ENCODE measurements at places on chromosomes 16 and 17. TPM values are rescaled to one million over a fixed set of nuclear protein-coding genes. Genes with fewer than 3 reads are reported as not detected.

The ABCC3 gene
- total RNA-seq = 1.2 TPM

The KRTAP1-5 gene
- not detected for total RNA-seq

The OSBPL7 gene
- 3.8 TPM for total RNA-seq

The AIPL1 gene
- not detected for total RNA-seq

The BAIAP3 gene
- total RNA-seq = 1.1 TPM

The CDH16 gene
- total RNA-seq = not detected

The MYH13 gene
- not detected for total RNA-seq

The SLX4 gene
- total RNA-seq = 3.1 TPM

The RASL10B gene
- 3.9 TPM for total RNA-seq

The ZNHIT3 gene
- 46.3 TPM for total RNA-seq

The ITGAD gene
- not detected for total RNA-seq

The CD300A gene
- total RNA-seq = 2.9 TPM

The PDPK1 gene
- total RNA-seq = 22.7 TPM

The SRP68 gene
- 54.2 TPM for total RNA-seq

The RAB37 gene
- 0.54 TPM for total RNA-seq

The QRICH2 gene
- total RNA-seq = 4.2 TPM

The METTL2A gene
- 17.8 TPM for total RNA-seq

The ATF7IP2 gene
- total RNA-seq = 13.3 TPM

The LPCAT2 gene
- total RNA-seq = 9.2 TPM

The PIRT gene
- 3.1 TPM for total RNA-seq

The NPTX1 gene
- total RNA-seq = 37.1 TPM

The FBXO39 gene
- total RNA-seq = not detected

The CMTM4 gene
- 6.1 TPM for total RNA-seq

The RNF157 gene
- total RNA-seq = 4.8 TPM

The CA4 gene
- not detected for total RNA-seq

The PPY gene
- total RNA-seq = not detected

The PDE6G gene
- total RNA-seq = 3.7 TPM

The TEKT5 gene
- total RNA-seq = 2.1 TPM

The KRTAP4-1 gene
- total RNA-seq = not detected

The KLHL10 gene
- total RNA-seq = 2.0 TPM

The PRSS22 gene
- total RNA-seq = not detected

The SLC16A6 gene
- not detected for total RNA-seq

The SLFN11 gene
- total RNA-seq = 17.8 TPM

The CLEC18B gene
- 1.7 TPM for total RNA-seq

The FOXC2 gene
- total RNA-seq = 0.28 TPM

The CPNE7 gene
- 0.41 TPM for total RNA-seq

The EEF2KMT gene
- 8.1 TPM for total RNA-seq

The NHLRC4 gene
- 4.2 TPM for total RNA-seq

The CCL5 gene
- total RNA-seq = 3.3 TPM

The MYLK3 gene
- total RNA-seq = under 0.01 TPM

The WNT9B gene
- not detected for total RNA-seq

The TMEM204 gene
- total RNA-seq = 40.2 TPM

The JPT1 gene
- 18.5 TPM for total RNA-seq

The ZACN gene
- total RNA-seq = 3.5 TPM

The COL1A1 gene
- 43.6 TPM for total RNA-seq

The KRT17 gene
- not detected for total RNA-seq

The SPSB3 gene
- 74.8 TPM for total RNA-seq

Data from sigmoid colon (tissue), 7 donors.